Fibroblast of the conjunctiva (primary cell): ENCODE measurements at places on chromosomes 5 and 9.
A peak's percentile ranks its signal among the peaks of the same experiment; 100 is the strongest.

DNA sequence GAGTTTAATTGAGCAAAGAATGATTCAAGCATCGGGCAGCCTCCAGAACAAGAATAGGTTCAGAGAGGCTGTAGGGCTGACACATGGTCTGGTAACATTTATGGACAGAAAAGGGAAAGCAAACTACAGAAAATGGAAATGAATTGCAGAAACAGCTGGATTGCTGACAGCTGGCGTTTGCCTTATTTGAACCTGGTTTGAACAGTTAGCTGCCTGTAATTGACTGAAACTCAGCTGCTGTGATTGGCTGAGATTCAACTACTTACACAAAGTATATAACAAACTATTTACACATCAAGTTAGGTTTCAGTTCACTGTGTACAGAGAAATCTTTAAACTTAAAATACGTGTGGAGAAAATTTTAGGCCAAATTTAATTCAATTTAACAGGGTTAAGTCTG is 441.7 kb downstream of the PRELID2 start:
- no peak for DNase-seq

- DNase-seq, result no peak
Observed at GRCh38 chr9:87338088-87338989, 159.3 kb upstream of the DAPK1 start.

GRCh38 chr5:55030220-55030619 is 6.2 kb downstream of the GZMK start:
- no peak for DNase-seq

- DNase-seq, result peak; percentile 80
Observed at GRCh38 chr9:98998441-98999151, 54.9 kb downstream of the COL15A1 start.

DNA sequence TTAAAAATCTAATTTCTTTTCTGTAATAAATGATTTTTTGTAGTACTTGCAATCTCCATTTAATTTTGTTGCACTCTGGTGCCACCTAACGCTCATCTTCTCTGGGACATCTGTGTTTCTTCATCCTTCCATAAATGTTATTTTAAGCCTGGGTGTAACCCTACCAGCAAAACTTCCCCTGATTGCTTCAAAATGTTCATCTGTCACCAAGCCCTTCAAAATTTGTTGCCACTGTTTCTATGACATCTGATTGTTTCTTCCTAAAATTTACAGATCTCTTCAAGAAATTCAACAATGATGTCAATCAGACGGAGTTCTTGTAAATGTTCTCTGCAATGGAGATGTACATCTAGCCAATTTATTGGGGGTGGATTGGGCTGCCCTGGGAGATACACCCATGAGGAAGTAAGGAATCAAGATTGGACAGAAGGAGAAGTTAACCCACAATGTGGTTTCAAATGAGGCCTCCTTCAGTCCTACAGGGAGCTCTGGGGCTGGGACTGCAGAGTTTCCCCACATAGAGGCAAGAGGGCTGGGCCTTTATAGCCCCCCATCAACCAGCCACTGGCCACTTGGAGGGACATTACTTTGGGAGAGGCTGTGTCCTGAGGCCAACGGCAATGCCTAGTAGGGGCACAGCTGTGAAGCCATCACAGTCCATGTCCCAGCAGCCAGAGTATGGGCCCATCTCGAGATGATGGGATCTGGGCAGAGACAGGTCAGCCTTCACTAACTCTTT is 23.3 kb downstream of the MCTP1 start:
- peak; percentile 37 for DNase-seq

GRCh38 chr9:121622387-121623203 is 28.8 kb upstream of the DAB2IP start:
- peak; percentile 44 for DNase-seq

DNA sequence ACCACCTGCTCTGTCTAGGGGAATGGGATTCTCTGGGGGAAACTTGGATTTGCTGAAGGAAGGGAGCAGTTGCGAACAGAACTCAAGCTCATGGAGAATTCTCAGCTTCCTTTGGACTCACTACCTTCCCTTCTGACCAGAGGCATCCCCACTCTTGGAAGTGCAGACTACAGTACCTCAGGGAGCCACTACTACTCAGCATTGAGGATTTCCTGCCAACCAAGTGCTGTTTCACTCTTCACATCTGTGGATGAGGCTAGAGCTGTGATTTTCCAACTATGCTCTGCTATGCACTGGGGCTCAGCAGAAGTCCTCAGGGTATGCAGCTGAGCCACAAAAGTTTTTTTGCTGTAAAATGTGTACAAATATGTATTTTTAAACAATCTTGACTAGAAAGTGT is 43.9 kb downstream of the MACROH2A1 start:
- no peak for DNase-seq

DNA sequence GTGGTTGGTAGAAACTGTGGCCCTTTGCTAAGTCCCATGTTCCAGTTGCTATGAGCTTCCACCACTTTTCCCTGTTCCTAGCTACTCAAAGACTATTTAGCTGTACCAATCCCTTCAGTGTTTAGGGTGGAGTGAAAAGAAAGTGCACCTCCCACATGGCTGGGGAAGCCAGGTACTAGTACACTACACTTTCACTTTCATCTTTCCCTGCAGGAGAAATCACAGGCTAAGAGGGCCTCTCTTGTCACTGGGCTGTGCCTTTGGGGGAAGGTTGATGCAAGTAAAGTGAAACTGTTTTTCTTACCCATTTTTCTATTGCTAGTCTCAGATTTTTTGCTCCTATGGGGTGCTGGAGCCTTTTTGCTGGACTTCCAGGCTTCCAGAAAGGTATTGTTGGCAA is 33.5 kb upstream of the CKS2 start:
- peak; percentile 5 for DNase-seq

GRCh38 chr9:99573085-99573484 is 248.6 kb upstream of the NR4A3 start:
- no peak for DNase-seq

DNA sequence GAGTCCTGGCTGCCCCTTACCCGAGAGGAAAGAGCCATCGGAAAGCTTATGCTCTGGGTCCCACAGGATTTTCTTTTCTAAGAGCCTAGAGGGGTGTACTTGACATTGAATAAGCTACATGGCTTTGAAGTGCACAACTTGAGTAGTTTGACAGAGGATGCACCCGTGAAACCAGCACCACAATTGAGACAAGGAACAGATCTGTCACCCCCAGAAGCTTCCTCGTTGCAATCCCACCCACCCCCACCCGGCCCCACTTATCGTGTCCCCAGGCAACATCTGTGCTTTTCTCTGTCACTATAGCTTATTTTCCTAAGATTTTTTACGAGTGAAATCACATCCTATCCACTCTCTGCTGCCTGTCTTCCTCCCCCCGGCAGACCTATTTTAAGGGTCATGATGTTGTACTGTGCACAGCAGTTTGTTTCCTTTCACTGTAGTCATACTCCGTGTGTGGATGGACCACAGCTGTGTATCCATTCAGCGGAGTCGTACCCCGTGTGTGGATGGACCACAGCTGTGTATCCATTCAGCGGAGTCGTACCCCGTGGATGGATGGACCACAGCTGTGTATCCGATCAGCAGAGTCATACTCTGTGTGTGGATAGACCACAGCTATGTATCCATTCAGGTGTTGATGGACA is 8.8 kb upstream of the FCN2 start:
- no peak for DNase-seq

- no peak for DNase-seq
Observed at GRCh38 chr9:68763104-68763503, 58.1 kb downstream of the PIP5K1B start.

DNA sequence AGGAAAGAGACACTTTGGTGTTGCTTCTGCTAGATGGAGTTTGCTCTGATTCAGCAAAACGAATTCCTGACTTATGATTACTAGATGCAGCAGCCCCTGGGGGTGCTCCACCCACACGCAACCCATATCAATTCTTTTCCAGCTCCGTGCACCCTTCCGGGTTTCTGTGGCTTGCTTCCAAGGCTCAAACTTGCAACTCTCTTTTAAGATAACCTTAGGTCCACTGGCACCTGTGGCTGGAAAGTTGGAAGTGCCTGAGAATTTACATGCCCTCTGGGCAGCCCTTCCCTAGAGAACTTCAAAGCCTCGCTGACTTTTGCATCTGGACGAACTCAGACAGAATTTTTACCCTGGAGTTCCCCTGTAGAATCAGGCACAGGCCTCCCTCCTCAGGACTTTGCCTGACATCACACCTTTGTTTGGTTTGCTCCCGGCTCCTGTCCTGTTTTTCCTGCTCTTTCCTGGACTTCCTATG is 224.9 kb downstream of the SNX18 start:
- no peak for DNase-seq

- DNase-seq, result no peak
Observed at GRCh38 chr9:76004526-76004925, 114.1 kb downstream of the PCSK5 start.

DNA sequence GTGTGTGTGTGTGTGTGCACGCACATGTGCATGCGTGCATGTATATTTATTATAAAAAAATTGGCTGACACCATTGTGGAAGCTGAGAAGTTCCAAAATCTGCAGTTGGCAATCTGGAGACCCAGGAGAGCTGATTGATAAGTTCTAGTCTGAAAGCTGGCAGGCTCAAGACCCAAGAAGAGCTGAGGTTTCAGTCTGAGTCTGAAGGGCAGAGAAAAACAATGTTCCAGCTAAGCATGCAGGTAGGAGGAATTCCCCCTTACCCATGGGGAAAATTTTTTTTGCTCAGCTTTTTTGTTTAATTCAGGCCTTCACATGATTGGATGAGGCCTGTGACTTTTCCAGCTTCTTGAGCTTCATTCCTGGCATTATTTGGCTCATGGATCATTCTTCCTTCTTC is 31.2 kb upstream of the ACTBL2 start:
- DNase-seq, result no peak

DNA sequence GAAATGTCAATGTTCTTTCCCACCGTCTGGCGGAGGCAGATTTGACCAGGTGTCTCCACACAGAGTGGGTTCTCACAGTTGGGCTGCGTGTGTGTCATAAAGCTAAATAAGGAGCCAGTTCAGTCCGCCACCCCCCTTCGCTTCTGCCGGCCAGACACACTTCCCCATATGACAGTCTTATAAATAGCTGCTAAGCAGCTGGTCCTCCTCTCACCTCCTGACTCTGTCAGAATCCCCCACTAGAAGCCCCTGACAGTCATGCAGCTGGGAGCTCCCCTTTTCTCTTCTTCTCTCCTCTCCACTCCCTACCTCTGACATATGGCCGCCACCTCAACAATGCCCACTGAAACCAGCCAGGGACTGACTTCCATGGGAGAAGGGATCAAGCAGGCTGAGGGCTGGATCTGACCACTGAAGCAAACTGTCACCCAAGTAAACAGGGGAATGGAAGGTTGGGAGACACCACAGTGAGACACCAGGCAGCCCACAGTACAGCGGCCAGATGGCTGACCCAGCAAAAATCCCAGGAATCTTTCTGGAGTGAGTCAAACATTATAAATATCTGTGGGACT is 141.9 kb upstream of the EFNA5 start:
- no peak for DNase-seq

DNA sequence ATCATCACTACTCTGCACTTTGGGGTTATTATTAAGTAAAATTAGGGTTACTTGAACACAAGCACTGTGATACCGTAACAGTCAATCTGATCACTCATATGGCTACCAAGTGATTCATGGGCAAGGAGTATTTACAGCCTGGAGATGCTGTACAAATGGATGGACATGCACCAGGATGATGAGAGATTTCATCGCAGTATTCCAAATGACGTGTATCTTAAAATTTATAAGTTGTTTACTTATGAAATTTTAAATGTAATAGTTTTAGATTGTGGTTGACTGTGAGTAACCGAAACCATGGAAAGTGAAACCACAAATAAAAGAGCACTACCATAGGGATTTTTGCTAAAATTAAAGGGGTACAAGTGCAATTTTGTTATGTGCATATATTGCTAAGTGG is 462.2 kb upstream of the PTGER4 start:
- DNase-seq, result no peak

DNA sequence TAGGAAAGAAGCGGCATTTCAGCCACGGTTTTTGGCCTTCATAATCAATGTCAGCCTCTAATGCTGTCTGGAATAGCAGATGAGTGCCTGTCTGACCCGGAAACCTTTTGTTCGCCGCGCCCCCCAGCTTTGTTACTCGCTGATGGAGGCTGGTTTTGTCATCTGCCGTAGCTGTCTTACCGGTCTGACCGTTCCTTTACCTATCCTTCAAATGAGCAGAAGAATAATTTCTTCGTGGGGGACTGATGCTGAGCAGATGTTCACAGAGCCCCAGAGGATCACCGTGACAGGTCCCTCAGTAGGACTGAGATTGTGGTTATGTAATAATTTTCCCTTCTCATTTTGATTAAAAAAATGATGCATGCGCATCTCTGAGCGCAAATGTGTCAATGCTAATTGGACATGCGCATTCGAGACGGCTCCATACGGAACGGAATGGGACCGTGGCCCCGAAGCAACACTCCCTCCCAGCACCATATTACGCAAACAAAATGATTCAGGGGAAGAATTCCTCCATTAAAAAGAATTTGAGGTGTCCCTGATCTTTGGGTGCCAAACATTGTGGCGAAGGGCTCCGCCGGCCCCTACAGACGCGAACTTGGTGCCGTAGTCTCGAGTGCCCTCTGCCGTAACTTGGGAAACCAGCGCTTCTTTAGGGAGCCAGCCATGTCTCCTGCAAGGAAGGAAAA is 27.6 kb downstream of the TLX3 start:
- DNase-seq, result peak; percentile 53

GRCh38 chr5:30030101-30030500 is 1163.4 kb upstream of the CDH6 start:
- DNase-seq, result no peak

- DNase-seq, result no peak
Observed at GRCh38 chr9:86756576-86757381, 190.5 kb downstream of the GAS1 start.

DNA sequence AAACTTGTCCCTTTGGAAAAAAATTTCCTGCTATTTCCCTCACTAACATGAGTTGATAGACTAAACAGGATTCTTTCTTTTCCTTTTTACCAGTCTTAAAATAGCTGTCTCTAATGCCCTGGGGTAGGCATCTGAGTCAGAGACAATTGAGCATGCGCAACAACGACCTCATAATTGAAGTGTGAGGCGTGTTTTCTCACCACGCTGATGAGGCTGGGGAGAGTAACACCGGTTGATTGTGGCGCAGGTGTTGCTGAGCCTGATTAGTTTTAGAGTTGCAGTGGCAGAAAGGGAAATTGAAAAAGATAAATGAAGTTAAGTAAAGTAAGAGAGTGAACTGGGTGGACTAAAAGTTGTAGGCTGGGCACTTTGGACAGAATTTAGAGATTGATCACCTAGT is 213.7 kb downstream of the TLR4 start:
- no peak for DNase-seq
